HT-29 (cell line): ENCODE measurements at places on chromosomes 1 and 21.

GRCh38 chr1:218886101-218886871, 287.4 kb upstream of the LYPLAL1 start:
- peak; percentile 37 for DNase-seq

DNA sequence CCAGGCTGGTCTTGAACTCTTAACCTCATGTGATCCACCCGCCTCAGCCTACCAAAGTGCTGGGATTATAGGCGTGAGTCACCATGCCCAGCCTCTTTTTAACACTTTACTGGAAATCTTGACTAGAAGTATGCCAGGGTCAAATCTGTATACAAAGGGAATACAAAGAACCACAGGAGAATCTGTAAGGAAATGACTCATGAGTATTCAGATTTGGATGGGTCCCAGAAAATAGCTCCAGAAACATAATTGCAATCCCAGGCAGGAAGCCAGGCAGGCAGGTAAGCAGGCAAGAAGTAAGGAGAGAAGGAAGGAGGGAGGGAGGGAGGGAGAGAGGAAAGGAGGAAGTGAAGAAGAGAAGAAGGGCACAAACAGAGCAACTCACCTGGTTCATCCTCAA, 22.8 kb upstream of the TIAM1 start:
- no peak for DNase-seq

DNA sequence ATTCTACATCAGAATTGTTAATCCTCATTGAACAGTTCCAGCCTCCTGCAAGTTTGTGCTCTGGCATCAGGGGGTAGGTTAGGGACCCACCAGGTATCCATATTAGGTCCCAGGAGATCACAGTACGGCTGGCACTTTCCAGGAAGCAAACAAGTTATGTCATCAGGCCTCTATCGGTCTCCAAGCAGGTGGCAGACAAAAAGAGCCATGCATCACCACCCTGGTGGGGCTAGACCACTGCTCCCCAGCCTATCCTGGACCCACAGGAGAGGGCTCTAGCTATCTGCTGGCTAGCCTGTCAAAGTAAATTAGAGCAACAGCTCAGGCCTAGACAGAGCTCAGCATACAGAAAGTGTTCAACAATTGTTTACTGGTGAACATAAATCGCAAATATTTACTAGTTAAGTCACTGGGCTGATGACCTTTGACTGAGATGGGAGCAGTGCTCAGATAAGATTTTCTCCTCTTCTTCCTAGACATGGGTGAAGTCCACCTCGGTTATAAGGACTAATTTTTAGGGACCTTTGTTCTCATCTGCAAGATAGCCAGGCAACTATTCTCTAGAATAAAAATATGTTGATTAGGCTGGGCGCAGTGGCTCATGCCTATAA, 6.4 kb downstream of the NUAK2 start:
- no peak for DNase-seq

DNA sequence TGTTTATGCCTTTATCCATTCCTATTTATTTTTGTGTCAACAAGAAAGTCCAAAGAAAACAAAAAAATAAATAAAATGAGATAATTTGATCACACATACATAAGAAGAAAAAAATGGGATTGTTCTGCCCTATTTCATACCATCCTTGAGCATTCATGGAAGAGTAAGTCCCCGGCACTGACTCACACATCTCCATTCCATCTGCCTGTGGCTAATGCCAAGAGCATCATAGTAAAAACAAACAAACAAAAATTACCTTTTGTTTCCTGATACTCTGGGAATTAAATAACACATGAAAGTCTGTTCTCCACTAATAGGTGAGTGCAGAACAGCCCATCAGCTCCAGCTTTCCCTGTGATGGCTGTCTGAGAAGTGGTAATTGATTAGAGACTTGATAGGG, 48.1 kb upstream of the BACE2 start:
- no peak for DNase-seq
